ENCODE measurements at places on chromosomes 2 and 18.

- DNase-seq: no peak
Measured at GRCh38 chr2:224175538-224175937, 136.5 kb upstream of the SERPINE2 start.

GRCh38 chr2:150174056-150174805 is 313.2 kb downstream of the RND3 start:
- DNase-seq: no peak

DNA sequence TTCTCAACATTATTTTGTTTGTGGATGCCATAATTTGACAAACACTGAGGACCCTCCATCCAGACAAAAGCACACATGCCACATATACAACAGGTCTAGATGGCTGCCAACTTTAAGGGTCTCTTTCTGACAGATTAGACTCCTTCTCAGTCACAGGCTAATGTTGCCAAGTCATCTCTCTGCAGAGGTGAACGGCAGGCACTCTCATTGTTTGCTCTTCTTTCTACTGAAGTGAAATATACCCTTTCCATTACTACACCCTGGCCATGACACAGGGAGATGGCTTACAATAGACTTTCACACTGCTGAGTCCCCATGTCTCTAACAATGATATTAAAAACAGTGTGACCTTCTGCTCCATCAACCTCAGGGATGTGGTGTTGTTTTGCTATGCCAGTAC is 47.5 kb upstream of the ZNF397 start:
- no peak for DNase-seq

DNA sequence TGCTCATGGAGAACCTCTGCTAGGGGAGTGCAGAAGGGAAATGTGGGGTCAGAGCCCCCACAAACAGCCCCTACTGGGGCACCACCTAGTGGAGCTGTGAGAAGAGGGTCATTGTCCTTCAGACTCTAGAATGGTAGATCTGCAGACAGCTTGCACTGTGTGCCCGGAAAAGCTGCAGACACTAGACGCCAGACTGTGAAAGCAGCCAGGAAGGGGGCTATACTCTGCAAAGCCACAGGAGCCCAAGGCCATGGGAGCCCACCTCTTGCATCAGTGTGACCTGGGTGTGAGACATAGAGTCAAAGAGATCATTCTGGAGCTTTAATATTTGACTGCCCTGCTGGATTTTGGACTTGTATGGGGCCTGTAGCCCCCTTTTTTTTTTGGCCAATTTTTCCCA is 60.9 kb downstream of the RPE start:
- no peak for DNase-seq

DNA sequence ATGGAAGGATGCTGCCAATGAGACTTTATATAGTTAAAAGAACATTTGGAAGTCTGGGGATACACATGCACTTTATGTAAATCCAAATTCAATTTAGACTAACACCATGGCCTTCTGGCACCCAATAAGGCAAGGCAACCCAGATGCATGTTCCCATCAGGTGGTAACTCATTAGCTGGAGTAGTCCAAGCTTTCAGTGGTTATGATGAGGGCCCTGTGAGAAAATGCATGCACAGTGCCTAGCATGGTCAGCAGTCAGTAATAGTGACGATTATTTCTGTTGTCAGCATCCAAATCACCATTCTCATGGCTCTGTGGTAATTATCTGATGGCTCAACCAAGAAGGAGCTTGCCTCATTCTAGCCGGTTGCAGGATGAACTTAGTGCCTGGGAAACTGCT is 70.3 kb upstream of the CTLA4 start:
- DNase-seq: no peak

DNA sequence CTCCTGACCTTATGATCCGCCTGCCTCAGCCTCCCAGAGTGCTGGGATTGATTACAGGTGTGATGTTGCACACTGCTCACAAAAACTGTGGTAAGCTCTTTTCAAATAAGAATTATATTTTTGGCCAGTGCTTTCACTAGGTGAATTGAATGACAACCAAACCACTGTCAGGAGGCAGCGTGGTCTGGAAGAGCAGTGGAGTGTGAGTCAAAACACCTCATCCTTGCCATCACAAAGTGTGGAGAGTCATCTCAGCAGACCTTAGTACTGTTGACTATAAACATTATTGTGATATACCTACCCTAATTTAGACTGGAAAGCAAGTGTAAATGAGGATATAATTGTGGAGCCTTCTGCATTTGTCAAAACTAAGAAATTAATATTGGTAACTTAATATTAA is 61.3 kb downstream of the UBE2E3 start:
- no peak for DNase-seq

- no peak for DNase-seq
Measured at GRCh38 chr18:5447442-5447841, 96.4 kb downstream of the EPB41L3 start.

DNA sequence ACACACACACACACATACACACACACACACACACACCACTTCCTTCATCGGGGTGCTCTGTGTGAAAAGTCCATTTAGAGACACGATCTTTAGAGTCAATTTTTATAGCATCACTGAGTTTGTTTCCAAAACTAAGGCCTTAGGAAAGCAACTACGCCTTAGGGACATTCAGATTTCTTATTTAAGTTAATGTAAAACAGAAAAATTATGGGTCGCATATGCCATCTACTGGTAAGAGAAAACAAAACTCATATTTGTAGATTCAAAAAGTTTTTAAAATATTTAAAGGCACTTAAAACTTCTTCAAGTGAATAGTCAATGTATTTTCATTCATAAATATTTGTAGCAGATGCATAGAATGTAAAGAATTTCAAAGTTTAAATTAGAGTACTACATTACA is 166.2 kb downstream of the ATAD2B start:
- DNase-seq: no peak

GRCh38 chr18:80231151-80231550 is 16.2 kb downstream of the PARD6G start:
- no peak for DNase-seq

DNA sequence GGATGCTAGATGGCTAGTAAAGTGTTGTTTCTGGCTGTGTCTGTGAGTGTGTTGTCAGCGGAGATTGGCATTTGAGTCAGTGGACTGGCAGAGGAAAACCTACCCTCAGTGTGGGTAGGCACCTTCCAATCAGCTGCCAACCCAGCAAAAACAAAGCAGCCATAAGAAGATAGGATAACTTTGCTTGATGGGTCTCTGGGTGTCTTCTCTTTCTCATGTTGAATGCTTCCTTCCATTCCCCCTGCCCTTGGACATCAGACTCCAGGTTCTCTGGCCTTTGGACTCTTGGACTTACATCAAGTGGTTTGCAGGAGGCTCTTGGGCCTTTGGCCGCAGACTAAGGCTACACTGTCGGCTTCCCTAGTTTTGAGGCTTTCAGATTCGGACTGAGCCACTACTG is 429.0 kb upstream of the ZNF804A start:
- DNase-seq: no peak

DNA sequence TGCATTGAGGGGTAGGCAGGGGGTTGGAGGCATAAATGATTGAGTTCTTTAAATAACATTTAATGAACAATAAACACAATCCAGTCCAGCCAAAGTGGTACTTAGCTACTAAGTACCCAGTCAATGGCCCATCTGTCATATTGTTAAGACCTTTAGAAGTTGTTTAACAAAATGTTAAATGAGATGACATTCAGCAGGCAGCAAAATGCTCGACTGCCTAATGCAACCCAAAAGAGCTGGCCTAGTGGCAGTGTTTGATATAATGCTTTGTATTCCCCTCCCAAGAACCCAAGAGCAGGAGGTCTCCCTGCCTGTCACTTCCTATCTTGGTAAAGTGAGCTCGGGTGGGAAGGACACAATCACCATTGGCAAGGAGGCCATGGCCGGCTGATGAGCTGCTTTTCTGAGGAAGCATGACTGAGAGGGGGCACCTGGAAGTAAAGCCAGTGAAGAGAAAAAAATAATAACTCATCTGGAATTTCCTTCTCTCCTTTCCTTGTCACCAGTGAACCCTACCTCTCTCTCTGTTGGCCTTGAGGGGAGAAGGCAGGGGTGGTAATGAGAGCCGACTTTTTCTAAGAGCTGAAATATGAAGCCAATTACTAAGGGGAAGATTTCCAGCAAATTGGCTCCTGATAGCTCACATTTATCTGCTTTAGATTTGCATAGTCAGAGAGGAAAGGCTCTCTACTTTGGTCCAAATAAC is 140.6 kb downstream of the C1D start:
- DNase-seq: no peak

- DNase-seq: no peak
Measured at GRCh38 chr2:162524849-162525248, 180.9 kb downstream of the GCA start.

DNA sequence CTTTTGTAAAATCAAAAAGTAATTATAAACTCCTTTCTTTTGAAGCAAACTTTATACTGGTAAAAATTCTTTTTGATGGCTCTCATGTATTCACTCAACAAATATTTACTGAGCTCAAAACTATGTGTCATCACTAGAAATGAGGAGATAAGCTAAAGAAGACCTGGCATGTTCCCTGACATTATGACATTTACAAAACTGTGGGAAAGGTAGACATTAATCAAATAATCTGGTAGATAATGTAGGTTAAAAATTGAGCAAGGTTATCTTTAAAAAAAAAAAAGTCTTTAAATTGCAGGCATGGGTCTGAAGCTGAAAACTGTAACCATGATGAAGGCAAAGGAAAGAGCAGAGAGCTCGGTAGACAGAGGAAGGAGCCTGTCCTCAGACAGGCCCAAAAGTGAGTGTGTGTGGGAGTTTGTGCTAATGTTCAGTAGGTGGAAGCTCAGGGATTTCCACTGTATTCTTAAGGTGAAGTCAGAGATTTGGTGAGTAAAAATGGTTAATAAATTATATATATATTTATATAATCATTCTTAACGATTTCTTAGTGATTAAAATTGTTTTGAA is 612.9 kb downstream of the LRP1B start:
- no peak for DNase-seq

GRCh38 chr2:154992826-154993225 is 294.3 kb downstream of the KCNJ3 start:
- DNase-seq: no peak

GRCh38 chr2:13884291-13884976 is 748.1 kb upstream of the LRATD1 start:
- no peak for DNase-seq
